AML-193 (cell line): ENCODE measurements at places on chromosomes 2 and 18.

DNA sequence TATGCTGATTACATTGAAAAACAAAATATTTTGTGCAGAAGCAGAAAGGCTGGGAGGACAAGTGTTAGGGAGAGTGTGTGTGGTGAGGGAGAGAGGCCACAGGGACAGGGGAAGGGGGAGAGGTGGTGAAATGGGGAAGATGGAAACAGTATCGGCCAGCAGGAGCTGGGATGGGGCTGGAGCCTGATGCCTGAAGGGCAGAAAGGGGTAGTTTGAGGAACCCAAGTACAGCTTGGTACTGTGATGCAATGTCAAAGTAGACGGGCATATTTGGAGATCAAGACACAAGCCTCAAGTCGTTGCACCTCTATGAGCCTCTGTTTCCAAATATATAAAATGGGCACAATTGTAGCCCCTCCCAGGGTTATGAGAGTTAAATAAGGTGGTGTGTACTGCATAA lies 152.1 kb downstream of the LPIN1 start:
- peak; percentile 26 for DNase-seq

DNA sequence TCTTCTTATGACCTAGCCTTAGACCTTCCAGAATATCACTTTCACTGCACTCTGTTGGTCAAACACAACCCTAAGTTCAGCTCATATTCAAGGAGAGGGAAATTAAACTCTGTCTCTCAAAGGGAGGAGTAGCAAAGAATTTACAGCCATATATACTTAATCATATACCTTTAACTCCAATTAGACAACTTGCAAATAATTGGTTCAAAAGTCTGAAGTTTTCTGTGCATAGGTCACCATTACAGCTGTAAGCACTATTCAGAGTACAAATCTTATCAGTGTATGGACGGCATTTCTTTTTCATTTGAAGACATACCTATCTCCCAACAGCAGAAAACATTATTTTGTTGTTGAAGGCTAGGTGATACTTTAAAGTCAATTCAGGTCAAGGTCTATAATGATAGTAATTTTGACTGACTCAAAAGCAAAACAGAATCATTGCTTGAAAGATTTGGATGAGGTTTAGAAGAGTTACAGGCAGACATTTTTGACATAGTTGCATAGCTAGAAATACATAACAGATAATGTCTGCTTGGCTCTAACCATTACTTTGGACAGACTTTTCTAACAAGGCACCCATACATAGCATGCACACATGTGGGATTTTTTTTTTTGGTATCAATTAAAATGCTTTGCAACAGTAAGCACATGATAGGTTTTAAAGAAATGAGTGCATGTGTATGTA lies 131.5 kb downstream of the CPS1 start:
- no peak for DNase-seq

GRCh38 chr2:129301431-129301913 lies 678.0 kb upstream of the RAB6C start:
- no peak for DNase-seq

DNA sequence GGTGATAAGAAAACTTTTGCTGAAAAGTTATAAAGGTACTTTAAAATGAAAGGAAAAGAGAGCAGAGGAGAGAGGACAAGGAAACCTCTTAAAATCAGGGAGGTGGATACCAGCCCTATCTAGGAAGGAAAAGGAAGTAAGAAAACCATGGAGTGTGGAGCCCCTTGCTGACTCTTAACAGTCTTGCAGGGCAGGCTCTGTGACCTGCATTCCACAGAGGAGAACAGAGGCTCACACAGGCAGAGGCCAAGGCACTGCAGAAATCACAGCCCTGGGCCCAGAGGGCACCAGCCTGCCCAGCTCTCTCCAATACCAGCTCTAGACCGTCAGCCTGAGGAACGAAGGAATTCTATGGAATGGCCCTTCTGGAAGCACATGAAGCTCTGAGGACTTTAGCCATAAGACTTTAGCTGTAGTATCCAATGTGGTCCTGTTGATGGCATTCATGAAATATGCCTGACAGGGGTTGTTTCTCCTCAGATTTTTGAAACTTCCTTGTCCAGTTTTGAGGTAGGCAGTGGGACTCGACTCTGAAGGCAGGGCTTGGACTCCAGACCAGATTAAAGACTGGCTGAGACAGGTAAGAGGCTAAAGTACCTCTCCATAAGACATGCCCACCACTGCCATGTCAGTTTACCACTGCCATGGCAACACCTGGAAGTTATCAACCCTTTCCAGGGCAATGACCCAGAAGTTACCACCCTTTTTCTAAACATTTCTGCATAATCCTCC lies 216.3 kb downstream of the ANAPC1 start:
- DNase-seq, result peak; percentile 38

DNA sequence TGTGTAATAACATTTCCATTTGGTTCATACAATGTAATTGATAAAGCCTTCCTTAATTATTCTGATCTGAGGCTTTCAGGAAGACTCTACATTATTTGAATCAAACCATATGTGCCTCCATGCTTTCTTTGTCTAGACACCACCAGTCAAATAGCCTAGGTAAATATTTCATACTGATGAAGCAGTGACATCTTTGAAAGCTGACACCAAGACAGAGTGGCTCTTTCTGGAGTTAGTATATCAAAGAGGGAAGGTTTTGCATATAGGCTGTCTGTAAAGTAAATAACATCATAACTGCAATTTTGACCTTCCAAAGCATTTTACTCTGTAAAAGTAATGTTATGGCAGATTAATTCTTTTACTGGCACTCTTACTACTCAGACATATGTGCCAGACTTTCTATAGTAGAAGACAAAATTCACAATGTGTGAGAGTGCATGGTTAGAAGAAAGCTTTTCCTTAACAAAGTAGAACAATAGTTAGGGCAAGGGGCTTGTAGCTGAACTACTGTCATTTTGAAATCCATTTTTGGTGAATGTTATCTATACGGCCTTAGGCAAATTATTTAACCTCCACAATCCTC lies 177.3 kb downstream of the ERBB4 start:
- DNase-seq, result no peak

DNA sequence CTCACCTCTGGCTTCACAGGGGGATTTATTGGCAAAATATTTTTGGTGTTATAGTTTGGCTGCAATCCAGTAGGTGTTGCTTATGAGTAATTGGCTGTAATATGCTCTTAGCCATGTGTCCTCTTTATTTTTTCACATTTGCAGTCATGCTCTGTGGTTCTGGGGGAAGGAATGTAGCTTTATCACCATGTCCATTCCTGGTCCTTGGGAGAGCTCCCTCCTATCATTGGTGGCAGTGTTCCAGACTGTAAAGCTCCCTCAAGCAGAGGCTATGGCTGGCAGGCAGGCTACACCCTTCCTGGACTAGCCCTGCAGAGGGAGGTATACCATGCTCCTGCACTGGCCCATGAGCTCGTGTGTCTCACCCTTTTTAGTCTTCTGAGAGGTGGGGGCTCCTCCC lies 120.0 kb upstream of the FSIP2 start:
- DNase-seq, result no peak

DNA sequence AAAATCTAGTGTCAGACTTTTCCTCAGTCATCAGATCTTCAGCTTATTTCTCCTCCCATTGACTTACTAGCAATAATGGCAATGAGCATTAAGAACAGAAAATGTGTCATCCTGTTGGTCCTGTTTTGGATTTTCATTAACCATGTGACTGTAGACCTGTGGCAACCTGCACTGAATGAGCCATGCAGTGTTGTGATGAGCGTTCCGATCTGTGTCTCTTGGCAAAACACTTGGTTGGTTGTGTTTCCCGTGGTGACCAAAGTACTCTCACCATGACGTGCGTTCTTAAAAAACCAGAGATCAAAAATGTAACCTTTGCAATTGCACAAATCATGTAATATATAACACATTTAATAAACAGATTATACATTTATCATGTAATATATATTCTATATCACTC lies 138.6 kb downstream of the MAP3K20 start:
- no peak for DNase-seq

DNA sequence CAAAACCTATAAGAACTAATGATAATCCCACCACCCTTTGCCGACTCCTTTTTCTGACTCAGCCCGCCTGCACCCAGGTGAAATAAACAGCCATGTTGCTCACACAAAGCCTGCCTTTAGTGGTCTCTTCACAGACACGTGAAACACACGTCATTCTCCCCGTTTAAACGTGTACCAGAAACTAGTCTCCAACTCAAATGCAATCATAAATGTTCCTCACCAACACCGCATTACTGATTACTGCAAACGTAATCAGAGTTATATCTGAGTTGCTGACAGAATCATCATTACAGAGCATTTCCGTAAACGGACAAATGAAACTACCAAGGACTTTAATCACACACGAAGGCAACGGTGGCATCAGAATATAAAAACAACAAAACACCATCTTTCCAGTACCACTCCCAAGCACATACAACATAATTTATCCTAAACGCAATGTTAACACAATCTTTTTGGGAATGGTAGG lies 1.9 kb downstream of the CLK1 start:
- no peak for DNase-seq

GRCh38 chr2:20226152-20226545 lies 1.2 kb upstream of the SDC1 start:
- DNase-seq, result no peak

DNA sequence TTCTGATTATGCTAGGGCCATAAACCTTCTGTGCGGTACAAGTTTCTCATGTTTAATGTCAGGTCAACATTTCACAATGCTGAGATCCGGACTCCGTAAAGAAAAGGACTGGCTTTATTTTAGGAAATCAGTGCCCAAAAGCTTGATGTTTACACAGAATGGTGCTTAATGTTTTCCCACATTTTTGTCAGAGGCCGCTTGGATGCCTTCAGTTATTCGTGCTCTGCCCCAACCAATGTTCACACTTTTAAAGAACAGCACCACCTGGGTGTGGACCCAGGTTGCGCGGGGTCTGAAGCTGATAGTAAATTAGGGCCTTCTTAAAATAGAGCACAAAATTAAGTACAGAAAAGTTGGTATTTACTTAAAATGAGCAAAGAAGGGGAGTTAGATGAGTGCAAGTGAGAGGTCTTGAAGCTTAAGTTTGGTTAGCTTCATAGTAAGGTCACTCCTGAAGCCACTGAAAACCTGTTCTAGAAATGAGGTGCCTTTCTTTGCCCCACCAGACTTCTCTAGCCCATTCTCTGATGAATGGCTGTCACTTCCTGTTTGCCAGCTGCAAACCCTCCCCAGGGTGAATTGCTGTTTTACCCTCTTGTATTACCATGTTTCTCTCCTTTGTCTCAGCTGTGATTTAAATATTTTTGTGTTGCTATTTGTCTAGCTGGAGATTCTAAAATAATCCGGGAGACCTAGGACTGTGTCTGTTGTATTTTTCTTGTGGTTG lies 20.5 kb downstream of the SLC3A1 start:
- no peak for DNase-seq

DNA sequence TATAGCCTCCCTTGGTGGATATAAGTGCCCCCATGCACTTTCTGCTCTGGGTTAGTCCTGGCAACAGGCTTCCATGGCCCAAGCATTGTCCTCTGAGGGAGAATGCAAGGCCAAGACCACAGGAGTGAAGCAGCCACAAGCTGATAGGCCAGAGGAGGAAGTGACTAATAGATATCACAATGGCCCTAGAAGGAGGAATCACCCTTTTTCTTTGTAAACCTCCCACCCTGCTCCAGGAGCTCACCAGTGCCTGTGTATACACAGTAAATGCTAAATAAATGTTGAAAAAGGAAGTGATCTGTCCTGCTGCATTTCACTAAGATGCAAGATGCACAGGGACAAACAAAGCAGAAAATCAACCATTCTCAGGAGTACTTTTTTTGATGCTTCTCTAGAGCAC lies 49.7 kb upstream of the ABCA12 start:
- DNase-seq, result no peak

GRCh38 chr2:11155381-11156035 lies at the start of gene SLC66A3:
Gene SLC66A3 (plus strand): TSS chr2:11155467. CDS start chr2:11155547, 80 bp downstream.
- peak; percentile 78 for DNase-seq

GRCh38 chr2:219886615-219887014 lies 259.2 kb downstream of the SLC4A3 start:
- DNase-seq, result no peak

DNA sequence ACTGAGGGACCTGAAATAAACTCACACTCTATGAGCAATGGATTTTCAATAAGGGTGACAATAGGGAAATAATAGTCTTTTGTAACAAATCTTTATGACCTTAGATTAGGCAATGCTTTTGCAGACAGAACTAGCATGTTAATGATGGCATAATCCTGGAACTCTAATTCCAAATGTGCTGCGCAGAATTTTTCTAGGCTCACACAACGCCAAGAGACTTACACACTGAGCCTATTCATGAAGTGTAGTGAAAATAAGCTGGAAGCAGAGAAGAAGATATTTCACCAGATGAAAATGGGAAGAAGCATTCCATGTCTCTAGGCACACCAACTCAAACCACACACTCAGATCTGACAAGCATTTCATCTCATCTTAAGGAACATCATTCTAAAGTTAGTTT lies 178.5 kb downstream of the L3MBTL4 start:
- no peak for DNase-seq

GRCh38 chr2:161147856-161148255 lies 12.4 kb upstream of the TANK start:
- no peak for DNase-seq

DNA sequence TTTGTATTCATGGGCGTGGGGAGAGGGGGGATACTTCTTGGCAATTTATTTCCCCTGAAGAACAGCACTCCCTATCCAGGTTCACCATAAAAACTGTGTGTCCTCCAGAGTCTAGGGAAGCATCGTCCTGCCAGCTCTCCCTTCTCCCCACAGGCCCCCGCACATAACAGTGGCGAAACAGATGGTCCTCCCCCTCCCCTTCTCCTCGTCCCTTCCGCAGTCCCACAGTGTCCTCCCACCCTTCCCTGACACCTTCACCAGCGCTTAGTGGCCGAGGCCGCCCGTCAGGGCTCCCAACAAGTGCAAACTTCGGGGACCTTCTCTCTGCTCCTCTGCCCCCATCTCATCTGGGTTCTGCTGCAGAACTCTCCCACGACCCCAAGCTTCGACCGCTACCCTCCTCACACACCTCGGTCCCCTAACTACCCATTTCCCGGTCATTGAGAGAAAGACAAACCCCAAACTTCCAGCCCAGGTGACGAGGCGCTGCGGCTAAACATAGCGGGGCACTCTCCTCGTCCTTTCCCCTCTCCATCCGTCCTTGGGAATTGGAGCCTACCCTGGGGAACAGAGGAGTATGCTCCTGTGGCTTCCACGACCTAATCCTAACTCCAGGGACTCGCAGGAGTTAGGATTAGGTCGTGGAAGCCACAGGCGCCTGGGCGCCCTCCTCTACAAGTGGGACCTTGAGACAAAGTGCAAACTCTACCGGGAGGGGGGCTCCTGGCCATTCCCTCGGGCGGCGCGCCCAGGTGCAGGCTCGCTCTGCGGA lies 971 bp downstream of the ZNF385B start:
- DNase-seq, result no peak

DNA sequence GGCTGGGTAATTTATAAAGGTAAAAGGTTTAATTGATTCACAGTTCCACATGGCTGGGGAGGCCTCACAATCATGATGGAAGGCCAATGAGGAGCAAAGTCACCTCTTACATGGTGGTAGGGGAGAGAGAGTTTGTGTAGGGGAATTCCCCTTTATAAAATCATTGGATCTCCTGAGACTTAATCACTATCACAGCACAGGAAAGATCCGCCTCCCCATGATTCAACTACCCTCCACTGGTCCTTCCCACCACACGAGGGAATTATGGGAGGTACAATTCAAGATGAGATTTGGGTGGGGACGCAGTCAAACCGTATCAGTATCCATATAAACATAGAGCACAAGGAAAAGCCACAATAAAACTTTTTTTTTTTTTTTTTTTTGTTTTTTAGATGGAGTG lies 172.6 kb upstream of the PIEZO2 start:
- DNase-seq, result no peak
